ENCODE measurements at places on chromosomes 6 and 20.

DNA sequence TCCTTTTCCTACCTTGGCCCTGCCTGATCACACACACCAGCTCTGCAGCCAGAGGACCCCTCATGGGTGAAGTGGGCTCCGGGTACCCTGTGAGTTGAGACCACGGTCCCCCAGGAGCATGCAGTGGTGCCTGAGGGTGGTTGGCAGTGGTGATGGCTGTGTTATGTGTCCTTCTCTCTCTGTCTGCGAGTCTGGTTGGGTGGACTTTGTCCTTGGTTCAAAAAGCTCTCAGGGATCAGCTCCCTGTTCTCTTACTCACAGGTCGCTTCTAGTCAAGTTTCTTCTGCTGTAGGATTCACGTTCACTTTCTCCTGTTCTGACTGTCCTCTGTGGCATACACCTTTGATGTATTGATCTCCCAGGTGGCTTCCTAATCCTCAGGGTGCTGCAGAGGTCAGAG, 84.6 kb downstream of the TXNDC5 start:
- DNase-seq = no peak

GRCh38 chr6:162622572-162622971, 105.0 kb downstream of the PRKN start:
- DNase-seq = no peak

DNA sequence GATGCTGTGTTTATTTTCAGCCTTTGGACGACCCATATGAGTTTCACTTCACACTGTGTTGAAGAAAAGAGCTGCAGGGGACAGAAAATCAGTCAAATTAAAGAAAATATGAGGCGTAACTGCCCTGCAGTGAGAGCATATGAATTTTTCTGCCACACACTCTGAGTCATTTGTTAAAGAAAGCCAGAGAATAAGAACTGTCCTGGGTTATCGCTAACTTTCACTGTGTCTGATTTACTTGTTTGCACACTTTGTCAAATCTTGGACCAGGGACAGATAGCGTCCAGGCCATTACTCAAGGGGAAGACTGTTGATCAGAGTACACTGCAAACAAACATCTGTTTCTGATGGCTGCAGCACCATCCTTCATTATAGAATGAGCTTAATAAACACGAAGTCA, 126.8 kb upstream of the AGPAT4 start:
- no peak for DNase-seq

DNA sequence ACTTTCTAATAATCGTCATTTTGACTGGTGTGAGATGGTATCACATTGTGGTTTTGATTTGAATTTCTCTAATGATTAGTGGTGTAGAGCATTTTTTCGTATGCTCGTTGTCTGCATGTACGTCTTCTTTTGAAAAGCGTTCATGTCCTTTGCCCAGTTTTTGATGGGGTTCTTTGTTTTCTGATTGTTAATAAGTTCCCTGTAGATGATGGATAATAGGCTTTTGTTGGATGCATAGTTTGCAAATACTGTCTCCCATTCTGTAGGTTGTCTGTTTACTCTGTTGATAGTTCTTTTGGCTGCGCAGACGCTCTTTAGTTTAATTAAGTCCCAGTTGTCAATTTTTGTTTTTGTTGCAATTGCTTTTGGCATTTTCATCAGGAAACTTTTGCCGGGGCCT, 32.3 kb upstream of the XRN2 start:
- DNase-seq = no peak

- no peak for DNase-seq
Observed at GRCh38 chr20:13625304-13625979, 13.3 kb downstream of the TASP1 start.

DNA sequence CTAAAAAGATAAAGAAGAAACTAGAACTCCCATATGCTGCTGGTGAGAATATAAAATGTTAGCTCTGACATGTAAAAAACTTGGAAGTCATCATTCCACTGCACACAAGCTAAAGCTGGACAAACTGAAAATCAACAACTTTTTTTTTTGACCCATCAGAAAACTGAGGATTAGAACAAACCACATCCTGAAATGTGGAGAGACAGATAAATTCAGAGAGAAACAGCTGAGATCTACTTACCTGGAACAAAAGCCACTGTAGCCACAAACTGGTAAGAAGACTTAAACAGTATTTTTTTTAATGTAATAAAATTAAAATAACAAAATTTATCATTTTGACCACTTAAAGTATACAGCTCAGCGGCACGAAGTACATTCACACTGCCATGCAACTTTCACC, 408.5 kb upstream of the RGS17 start:
- no peak for DNase-seq

DNA sequence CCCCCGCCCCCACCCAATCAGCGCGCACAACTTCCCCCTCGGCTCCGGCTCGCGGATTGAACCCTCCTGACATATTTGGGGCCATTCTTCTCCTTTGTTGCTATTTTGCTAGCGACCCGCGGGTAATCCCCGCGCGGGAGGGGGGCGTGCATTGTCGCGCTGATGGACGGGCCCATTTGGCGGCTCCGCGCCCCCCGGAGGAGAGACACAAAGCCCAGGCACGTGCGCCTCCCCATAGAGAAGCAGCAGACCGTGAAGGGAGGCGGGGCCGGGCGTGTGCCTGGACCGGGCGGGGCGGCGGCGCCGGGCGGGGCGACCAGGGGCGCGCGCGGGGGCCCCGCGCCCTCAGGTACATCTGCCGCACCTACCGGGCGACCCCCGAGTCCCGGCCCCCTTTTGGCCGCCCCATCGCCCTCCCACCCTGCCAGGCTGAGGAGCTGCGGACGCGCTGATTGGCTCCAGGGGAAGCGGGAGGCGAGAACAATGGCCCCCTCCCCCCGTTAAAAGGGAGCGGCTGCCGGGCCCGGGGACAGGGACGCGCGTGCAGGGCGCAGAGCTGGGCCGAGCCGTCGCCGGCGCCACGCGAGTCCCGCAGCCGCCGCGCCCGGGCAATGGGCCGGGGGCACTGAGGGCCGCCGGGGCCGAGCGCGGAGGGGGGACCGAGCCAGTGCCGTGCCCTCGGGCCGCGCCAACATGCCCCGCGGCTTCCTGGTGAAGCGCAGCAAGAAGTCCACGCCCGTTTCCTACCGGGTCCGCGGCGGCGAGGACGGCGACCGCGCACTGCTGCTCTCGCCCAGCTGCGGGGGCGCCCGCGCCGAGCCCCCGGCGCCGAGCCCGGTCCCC, at the start of gene INSM1:
Gene INSM1 (plus strand): TSS at position 530 of the 843 bp plus-strand sequence. CDS start 164 bp downstream, at position 694.
- DNase-seq = no peak

- no peak for DNase-seq
Observed at GRCh38 chr6:16999491-17000436, 102.1 kb upstream of the STMND1 start.

- DNase-seq = no peak
Observed at GRCh38 chr20:25507385-25508082, 77.8 kb downstream of the NINL start.

DNA sequence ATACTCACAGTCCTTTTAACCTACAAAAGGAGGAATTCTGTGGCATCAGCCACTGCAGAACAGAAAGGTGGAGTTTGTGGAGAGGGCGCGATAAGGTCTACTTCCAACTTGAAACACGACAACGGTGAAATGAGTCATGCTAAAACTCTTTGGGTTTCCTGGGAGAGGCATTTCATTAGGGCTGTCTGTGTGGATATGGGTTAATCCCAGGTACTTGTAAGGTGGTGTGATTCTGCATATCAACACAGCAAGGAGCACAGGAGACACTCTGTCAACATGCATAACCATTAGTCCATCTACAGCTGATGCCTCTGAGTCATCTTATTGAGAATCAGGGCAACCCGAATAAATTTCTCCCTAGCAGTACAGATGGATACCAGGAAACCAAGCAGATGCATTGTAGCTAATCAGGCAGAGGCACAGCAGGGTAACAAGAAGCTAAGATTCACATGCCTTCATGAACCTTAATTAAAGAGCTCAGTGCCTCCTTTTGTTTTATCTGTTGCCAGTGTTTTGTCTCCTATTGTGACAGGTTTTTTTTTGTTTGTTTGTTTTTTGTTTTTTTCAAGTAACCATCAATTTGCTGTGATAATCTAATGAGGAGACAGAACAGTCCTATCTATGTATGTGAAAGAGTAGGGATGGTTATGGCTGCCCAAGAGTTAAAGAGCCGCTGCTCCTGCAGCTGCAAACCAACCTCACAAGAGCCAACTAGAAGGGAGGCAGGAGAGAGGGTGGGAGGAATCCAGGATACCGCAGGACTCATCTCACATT, 315.8 kb upstream of the SOX4 start:
- no peak for DNase-seq

DNA sequence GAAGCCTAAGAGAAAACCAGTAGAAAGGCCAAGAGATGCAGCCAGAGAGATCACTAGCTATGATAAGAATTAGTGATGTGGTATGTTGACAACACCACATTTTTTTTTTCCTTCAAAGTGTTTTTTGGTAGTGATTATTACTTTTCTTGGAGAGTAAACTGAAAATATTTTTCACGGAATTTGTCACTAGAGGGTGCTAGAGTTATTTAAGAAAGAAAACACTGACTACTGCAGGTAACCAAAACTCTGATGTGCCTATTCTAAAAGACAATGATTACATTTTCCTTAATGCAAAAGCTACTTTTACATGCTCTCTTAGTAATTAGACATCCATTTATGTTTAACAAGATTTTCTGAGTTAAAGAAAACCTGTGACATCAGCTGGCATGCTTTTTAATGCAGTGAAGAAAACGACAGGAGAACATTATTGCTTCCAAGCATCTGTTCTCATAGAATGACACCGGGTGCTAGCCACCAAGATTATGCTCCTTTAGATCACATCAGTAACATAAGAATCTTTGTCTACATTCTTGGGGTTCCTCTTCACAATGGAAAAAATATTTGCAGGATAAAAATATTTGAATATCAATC, 28.8 kb downstream of the RWDD2A start:
- DNase-seq = no peak
